Endothelial cell (in vitro differentiated cells): ENCODE measurements at places on chromosomes 1 and 21. TPM values are rescaled to one million over a fixed set of nuclear protein-coding genes. Genes with fewer than 3 reads are reported as not detected.

- H3K4me1 ChIP-seq: no peaks in the 10 kb centered on the region
- no peaks in the 10 kb centered on the region for H3K27me3 ChIP-seq
- no peaks in the 10 kb centered on the region for H3K36me3 ChIP-seq
- H3K27ac ChIP-seq: no peak overlapping the region
Observed at GRCh38 chr21:38277501-38278131, 20.8 kb downstream of the KCNJ15 start.

BCAS2 gene
- 45.6 TPM for total RNA-seq

- H3K27me3 ChIP-seq: no peaks in the 10 kb centered on the region
- peak overlapping the region; percentile 72 for H3K27ac ChIP-seq
- DNase-seq: peak; percentile 54
- peak overlapping the region; percentile 98 for H3K4me3 ChIP-seq
Observed at GRCh38 chr1:179228783-179229213, 679 bp downstream of the ABL2 start.

GRCh38 chr1:8111560-8111959, 85.5 kb upstream of the ERRFI1 start:
- H3K4me3 ChIP-seq: no peak overlapping the region
- no peaks in the 10 kb centered on the region for H3K27me3 ChIP-seq
- no peak overlapping the region for H3K27ac ChIP-seq
- no peak for DNase-seq
- H3K4me1 ChIP-seq: peaks cover 15% of the 10 kb centered on the region
- no peaks in the 10 kb centered on the region for H3K36me3 ChIP-seq

GRCh38 chr1:101739146-101739545, 257.6 kb downstream of the OLFM3 start:
- no peak overlapping the region for H3K27ac ChIP-seq
- H3K27me3 ChIP-seq: no peaks in the 10 kb centered on the region
- no peak for DNase-seq
- no peaks in the 10 kb centered on the region for H3K36me3 ChIP-seq
- no peaks in the 10 kb centered on the region for H3K4me1 ChIP-seq
